ENCODE measurements at places on chromosomes 11 and 22.

GRCh38 chr11:1820463-1821325 lies 14.1 kb upstream of the SYT8 start:
- no peak for DNase-seq

GRCh38 chr11:13283636-13284035 lies 6.0 kb downstream of the BMAL1 start:
- DNase-seq = no peak

DNA sequence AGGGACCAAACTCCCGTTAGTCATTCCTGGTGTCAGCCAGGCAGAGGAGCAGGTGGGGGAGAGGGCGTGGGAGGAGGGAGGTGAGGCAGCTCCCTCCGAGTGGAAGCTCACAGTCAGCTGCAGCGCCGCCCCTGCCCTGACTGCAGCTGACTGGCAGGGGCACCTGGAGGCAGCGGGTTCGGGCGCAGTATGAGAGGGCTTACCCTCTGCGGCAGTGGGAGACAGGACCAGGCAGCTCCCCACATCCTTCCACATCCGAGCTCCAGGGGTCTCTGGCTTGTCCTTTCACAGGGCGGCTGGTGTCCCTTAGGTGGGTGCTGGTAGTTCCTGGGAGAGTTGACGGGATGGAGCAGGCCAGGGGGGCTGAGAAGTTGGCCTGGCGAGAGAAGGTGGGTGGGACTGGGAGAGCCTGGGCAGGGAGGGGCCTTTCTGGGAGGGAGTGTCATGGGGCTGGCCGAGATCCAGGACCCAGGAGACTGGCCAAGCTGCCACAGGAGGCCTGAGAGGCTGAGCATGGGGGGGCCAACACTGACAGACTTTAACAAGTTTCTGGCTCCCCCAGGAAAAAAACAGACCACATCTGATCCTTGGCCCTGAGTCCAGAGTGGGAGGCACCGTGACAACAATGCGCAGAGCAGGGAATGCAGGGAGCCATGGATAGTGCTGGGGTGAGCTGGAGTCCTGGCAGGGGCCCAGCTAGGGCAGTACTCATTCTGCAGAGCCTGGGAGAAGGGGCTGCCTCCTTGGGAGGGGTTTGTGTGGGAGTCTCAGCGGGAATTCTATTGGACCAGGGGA lies 4.9 kb downstream of the ADORA2A start:
- DNase-seq = peak; percentile 69

DNA sequence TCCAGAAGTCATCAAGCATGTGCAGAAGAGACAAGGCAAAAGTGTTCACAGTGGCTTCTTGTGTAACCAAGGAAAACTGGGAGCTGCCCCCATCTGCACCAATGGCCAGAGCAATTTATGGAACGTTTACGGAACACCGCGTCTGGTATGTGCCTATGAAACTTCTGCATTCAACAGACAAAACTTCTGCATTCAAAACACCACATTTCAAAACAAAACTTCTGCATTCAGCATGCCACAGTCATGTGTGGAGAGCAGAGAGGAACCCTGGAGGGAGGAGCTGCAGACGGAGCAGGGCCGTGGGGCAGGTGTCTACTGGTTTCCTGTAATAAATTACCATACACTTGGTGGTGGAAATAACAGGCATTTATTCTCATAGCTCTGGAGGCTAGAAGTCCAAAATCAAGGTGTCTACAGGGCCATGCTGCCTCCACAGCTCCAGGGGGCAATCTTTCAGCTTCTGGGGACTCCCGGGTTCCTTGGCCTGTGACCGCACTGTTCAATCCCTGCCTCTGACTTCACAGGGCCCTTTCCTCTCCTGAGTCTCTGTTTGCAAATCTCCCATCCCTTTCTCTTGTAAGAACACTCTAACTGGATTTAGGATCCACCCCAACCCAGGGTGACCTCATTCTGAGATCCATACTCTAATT lies 32.2 kb downstream of the RPL3 start:
- DNase-seq = no peak

- no peak for DNase-seq
Observed at GRCh38 chr22:40509401-40510134, 127.0 kb downstream of the MRTFA start.

DNA sequence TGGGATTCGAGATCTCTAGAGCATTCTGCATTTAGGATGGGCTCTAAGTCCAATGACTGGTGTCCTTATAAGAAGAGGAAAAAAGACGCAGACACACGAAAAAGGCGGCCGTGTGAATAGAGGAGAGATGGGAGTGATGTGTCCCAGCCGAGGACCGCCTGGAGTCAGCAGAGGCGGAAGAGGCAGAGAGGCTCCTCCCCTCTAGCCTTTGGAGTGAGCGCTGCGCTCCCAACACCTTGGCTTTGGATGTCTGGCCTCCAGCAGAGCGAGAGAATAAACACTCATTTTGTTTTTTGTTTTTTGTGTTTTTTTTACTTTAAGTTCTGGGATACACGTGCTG lies 83.0 kb upstream of the RTL6 start:
- no peak for DNase-seq

GRCh38 chr22:30001459-30001858 lies 78.8 kb upstream of the HORMAD2 start:
- DNase-seq = no peak

- peak; percentile 70 for DNase-seq
Observed at GRCh38 chr11:288478-289397, at the start of gene PGGHG. TSS of gene PGGHG (plus strand) at chr11:289126. CDS start at chr11:289817, 691 bp downstream.

GRCh38 chr22:35454416-35455054 lies 54.6 kb downstream of the MCM5 start:
- no peak for DNase-seq

DNA sequence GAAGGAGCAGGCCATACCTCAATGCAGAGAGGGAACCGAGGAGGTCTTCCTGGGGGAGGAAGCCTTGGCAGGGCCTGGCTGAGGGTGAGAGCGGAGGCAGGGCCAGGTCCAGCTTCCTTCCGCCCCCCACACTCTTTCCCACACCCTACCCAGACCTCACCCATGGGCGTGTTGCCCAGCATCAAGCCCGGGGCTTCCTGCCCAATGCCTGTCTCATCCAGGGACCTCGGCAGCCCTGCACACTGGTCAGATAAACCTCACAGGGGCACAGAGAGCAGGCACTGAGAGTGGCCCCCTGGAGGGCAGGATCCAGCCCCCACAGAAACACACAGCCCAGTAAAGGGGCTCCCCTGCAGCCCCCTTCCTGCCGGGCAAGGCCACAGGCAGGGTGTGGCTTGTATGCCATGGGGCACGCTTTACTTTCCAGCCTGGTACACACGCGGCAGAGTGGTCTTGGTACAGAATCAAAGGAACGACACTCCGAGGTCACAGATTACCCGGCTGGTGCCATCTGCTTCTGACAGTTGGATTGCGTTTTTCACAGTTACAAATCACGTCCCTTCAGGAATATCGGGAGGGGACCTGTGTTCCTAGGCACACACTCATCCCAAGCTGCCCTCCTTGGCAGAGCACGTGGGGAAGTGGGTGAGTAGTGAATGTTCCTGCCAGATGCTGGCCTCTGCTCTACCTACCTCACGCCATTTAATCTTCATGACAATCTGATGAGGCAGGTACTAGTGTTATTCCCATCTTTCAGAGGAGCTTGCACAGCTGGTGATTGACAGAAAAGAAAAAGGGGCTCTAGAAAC lies 20.0 kb upstream of the CD5 start:
- no peak for DNase-seq

GRCh38 chr11:104339380-104339831 lies 175.5 kb upstream of the PDGFD start:
- no peak for DNase-seq

DNA sequence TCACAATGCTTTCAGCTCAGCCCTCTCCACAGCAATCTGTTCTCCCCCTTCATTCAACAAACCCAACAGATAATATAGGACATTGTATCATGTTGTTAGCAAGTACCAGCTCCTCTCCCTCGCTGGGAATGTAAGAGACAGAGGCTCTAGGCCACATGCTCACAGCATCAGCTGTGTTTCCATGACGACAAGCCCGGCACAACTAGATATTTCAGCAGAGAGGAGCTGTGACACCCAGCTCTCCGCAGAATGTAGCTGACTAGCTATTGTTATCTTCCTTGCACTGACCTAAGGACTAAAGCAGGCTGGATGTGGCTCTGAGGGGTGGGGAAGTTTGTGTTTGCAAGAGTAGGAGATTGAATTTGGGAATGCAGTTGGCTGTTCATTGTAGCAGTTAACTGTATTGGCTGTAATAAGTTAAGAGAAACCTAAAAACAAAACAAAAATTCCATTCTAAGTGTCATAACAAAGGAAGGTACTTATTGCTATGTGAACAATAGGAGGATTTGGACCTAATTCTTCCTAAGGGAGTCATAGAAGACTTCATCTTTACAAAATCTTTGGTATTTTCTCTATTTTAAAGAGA lies 28.0 kb upstream of the RRAS2 start:
- no peak for DNase-seq

DNA sequence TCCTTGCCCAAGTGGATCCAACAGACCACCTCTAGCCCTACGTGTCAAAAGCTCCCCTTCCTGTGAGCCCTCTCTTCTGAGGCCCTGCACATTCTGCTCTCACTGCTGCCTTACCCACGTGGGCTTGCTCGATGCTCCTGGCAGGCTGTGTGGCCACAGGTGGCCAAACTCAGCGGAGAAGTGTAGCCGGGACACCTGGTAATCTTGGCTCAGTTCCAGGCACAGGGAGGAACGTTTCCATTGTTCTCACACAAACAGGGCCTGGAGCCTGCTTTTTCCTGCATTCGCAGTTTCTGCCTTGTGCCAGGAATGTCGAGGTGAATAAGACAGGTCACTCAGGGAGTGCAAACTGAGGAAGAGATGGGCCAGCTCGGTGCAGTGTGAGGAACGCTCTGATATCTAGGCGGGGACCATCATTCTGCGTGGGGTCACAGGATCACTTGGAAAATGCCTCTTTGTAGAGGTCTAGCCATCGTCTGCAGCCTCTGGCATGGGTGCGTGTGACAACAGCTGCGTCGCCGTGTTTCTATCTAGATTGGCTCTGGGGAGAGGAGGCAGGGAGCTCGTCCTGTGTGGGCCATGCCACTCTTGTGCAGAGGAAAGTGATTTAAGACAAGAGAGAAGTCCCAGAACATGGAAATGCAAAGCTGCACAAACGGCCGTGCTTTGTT lies 127.6 kb upstream of the PARVA start:
- no peak for DNase-seq

- DNase-seq = no peak
Observed at GRCh38 chr22:40541300-40541699, 95.2 kb downstream of the MRTFA start.

GRCh38 chr11:8382436-8383053 lies 118.9 kb upstream of the LMO1 start:
- DNase-seq = no peak

DNA sequence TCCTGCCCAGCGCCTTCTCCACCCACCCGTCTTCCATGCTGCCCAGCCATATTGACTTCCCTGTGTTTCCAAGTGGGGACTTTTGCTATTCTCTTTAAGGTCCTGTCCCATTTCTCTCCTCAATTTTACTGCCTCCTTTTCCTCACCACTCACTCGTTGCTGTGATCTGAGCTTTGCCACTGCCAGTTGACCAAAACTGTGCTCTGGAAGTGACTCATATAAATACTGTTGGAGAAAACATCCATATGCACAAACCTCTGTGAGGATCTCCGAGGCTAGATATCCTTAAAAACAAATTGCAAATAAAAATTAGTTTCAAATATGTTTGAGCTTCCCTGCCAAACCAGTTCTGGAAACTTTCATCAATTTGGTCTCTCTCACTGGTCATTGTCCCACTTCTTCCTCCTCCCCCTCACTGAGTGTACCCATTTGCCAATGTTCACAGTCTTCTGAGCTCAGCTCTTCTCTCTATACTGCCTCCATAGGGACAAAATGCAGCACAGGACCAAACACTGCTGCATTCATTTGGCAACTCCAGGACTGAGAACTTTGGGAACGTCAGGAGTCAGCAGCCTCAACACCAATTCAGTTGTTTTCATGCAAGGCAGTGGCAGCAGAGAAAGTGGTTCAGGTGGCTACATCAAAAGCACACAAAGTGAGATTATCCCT lies 34.0 kb upstream of the MMP13 start:
- no peak for DNase-seq

- DNase-seq = peak; percentile 37
Observed at GRCh38 chr11:93652161-93652597, 9.3 kb upstream of the CEP295 start.

- no peak for DNase-seq
Observed at GRCh38 chr11:122709039-122709760, 53.7 kb downstream of the UBASH3B start.

DNA sequence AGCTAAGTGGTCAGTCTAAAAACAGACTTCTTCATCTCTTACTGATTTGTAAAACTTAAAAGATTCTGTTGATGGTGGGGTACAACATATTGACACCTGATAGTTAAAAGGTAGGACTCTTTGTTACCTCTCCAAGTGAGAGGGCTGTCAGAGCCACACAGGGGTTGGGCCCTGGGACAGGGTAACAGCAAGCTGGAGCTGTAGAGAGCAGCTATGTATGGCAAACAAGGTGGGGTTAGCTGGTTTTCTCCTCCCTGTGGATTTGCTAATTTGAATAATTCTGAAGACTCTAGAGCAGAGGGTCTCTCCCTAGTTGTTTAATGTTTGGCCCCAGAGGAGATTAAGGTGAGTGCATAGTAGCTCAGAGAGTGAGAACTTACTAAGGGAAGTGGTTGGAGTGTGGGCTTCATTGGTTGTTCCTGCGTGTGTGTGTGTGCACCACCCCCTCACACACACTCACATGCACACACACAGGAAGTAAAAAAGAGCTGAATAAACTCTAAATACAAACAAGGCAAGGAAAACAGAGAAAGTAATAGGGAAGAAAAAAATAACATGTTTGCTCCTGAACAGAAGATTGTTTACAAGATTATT lies 9.2 kb upstream of the GAS2 start:
- DNase-seq = no peak

GRCh38 chr11:12674571-12674935 lies 332 bp downstream of the TEAD1 start:
- DNase-seq = peak; percentile 21

- no peak for DNase-seq
Observed at GRCh38 chr11:99494065-99494464, 473.3 kb downstream of the CNTN5 start.

DNA sequence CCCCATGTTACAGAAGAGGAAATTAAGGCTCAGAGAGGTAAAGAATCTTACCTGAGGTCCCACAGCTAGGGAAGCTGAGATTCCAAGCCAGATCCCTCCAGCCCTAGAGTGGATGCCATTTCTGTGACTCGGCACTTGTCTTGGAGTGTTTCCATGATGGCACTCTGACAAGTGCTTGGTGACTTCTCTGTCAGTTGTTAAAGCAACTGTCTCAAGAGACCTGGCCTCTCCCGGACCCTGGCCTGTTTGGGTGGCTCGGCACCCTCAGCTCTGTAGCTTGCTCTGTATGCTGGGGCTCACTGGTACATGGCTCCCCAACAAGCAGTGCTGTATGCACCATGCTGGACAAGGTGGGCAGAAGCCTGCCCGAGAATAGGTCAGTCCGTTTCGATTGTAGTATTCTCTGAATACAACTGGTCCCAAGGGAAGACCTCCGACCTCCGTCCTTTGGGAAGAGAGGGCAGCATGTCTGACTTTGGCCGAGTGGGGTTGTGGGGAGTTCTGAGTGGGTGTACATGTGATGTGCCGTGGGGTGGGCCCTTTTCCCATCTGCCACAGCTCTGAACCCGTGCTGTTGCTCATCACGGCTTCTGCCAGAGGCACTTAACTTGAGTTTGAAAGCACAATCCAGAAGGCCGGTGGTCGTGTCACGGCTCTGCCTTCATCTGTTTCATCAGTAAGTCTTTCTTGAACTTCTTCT lies 12.4 kb downstream of the ACO2 start:
- DNase-seq = no peak

GRCh38 chr22:17945888-17946648 lies 78.3 kb downstream of the MICAL3 start:
- no peak for DNase-seq

- no peak for DNase-seq
Observed at GRCh38 chr22:28204382-28204781, 285.3 kb upstream of the PITPNB start.

- DNase-seq = no peak
Observed at GRCh38 chr11:124535552-124536232, 7.8 kb downstream of the OR8B12 start.
